Ascending aorta (tissue), 2 donors: ENCODE measurements at places on chromosomes 1 and 21.

GRCh38 chr1:156923670-156924477, 3.4 kb downstream of the LRRC71 start:
- DNase-seq, result no peak

GRCh38 chr1:109971559-109971958, 13.0 kb upstream of the AHCYL1 start:
- DNase-seq, result no peak

GRCh38 chr1:221511797-221512196, 230.1 kb downstream of the DUSP10 start:
- DNase-seq, result no peak

DNA sequence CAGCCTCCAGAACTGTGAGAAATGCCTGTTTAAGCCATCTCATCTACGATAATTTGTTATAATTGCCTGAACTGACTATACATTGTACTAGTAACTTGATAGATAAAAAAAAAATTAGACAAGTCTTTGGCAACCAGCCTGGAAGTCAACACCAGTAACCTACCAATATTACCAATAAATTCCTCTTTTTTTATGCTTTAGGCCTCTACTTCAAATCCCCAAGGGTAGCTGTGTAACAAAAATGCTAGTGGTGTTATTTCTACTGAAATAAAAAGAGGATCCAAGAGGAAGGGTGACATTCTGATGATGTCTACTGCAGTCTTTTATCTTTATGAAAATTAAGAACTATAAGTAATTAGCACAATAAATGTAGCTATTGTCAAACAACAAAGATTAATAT, 151.7 kb upstream of the SAMSN1 start:
- no peak for DNase-seq

DNA sequence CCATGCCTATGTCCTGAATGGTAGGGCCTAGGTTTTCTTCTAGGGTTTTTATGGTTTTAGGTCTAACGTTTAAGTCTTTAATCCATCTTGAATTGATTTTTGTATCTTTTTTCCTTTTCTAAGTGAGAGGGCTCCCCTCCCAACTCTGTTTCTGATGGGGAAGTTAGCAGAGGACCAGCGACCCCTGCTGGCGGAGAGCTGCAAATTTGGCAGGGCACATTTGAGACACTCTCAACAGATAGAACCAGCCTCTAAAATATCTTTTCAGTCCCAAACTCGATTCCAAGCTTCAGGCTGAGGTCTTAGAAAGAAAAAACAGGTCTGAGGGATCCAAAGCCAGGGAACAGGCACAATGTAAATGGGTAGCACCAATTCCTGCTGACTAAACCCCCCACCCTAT, 32.5 kb downstream of the LRRC3 start:
- DNase-seq, result no peak

DNA sequence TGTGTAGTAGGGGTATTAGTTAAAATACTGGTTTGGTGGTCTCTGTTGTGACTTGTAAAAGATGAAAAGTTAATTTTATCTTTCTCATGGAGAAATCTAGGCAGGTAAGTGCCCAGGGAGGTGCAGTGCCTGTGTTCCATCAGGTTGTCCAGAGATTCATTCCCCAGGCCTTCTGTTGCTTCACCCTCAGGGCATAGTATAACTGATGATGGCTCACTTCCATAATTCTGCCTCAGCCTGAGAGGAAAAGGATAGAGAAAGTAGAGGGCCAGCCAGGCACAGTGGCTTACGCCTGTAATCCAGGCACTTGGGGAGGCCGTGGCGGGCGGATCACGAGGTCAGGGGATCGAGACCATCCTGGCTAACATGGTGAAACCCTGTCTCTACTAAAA, 153.9 kb downstream of the FMN2 start:
- DNase-seq, result no peak

- DNase-seq, result no peak
Measured at GRCh38 chr1:113012149-113012548, 56.2 kb upstream of the SLC16A1 start.

DNA sequence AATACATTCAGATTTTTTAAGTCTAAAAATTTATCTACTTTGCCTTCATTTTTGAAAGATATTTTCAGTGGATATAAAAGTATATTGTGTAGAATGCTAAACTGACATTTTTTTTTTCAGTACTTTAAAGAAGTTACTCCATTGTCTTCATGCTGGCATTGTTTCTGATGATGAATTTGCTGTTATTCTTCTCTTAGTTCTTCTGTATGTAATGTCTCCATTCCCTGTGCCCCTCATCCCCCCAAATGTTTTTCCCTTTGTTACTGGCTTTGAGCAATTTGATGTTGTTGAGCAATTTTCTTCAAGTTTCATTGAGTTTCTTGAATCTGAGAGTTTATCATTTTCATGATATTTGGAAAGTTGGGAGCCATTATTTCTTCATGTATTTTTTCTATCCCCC, 20.8 kb upstream of the VANGL1 start:
- no peak for DNase-seq

- DNase-seq, result peak; percentile 71
Measured at GRCh38 chr1:67708606-67709005, 23.6 kb downstream of the GADD45A start.

DNA sequence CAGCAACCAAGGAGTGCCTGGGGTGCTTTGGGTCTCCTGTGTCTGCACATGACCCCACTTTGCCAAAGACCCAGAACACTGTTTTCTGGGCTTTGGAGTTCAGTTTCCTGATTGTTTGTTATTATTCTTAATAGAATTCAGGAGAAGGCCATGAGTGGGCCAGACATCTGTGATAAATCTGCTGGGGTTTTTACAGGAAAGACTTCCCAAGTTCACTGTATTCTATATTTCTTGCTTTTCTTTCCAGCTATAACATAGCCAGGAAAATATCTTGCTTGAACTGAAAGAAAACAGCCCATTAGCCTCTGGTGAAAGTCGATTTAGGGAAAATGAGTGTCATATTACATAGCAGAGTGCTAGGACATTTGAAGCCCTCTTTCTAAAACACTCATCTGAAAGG, 345.1 kb upstream of the USP24 start:
- no peak for DNase-seq

GRCh38 chr1:215605011-215605621, 38.0 kb downstream of the KCTD3 start:
- no peak for DNase-seq

GRCh38 chr1:191895462-191896058, 262.7 kb upstream of the RGS18 start:
- no peak for DNase-seq

- no peak for DNase-seq
Measured at GRCh38 chr1:246390855-246391254, 116.2 kb downstream of the SMYD3 start.

- DNase-seq, result no peak
Measured at GRCh38 chr1:169295846-169296245, 71.8 kb downstream of the NME7 start.

DNA sequence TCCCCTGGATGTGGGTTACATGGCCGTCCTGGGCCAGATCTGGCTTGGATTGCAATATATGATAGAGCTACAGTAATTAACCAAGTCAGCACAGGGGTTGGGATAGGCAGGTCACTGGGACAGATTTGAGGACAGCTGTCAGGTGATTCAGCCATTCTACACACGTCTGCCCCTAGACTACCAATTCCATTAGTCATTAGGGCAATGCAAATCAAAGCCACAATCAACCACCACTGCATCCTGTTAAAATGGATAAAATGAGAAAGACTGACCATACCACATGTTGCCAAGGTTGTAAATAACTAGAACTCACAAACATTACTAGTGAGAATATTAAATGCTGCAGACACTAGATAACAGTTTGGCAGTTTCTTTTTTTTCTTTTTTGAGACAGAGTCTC, 16.0 kb downstream of the C21orf58 start:
- DNase-seq, result no peak

DNA sequence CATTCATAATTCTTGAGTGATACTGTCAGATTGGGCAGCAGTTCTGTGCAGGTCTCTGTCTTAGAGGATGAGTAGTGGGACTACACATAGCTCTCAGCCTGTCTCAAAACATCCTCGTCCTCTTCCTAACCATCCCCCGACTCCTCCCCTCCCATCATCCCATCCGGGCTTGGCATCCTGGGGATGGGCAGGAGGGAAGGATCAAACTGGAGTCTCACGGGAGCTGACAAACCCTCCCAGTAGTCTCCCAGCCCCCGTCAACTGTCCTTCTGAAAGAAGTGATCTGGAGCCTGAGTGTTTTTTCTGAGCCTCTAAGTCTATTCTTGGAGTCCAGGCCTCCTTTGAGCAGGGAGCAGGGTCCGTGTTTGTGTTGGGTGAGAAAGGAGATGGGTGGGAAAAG, 102.0 kb downstream of the PAX7 start:
- no peak for DNase-seq

DNA sequence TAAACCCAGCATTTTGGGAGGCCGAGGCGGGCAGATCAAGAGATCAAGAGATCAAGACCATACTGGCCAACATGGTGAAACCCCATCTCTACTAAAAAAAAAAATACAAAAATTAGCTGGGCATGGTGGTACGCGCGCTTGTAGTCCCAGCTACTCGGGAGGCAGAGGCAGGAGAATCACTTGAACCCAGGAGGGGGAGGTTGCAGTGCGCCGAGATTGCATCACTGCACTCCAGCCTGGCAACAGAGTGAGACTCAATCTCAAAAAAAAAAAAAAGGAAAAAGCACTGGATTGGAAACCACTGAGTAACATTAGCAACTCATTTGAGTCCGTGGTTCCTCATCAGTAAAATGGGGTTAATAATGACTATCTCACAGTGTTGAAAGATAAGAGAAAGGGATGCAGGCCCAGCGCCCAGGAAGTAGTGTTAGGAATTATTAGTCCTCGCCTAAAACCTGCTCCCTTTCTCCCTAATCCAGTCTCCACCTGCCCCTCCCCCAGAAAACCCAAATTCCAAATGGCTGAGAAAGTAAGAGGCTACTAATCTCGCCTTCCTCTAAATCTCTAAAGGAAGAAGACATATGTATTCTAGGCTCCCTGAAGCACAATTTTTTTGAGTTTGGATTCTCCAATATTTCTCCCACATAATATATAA, 49.5 kb downstream of the RHBG start:
- no peak for DNase-seq

DNA sequence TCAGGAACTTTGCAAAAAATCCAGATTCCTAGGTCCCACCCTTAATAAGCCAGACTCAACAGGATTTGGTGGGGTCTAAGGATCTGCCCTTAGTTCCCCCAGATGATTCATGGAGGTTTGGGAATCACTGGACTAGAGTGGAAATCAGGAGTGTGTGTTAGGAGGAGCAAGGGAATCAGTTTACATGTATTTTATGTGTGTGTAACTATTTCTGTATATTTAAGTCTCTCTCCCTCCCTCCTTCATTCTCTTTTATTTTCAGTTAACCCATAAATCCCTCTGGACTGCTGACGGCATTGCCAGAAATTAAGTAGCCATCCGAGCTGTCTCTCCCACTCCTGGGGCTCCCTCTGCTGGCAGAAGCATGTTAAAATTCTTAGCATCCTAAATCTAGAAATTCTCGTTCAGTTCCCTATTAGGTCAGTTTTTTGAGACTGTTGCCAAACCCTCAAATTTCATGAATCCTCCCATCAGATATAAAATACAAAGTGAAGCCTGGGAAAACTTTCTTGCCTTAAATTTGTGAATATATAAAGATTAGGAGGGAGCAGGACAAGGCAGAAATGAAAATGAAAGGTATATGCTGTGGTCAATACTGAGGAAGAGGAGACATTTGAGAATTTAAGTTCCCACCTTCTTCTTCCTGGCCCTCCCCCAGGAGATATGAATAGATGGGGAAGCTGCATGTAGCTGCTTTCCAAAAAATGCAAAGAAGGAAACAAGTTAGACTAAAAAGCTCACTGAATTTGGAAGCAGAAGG, 11.7 kb upstream of the HSD11B1 start:
- peak; percentile 72 for DNase-seq

DNA sequence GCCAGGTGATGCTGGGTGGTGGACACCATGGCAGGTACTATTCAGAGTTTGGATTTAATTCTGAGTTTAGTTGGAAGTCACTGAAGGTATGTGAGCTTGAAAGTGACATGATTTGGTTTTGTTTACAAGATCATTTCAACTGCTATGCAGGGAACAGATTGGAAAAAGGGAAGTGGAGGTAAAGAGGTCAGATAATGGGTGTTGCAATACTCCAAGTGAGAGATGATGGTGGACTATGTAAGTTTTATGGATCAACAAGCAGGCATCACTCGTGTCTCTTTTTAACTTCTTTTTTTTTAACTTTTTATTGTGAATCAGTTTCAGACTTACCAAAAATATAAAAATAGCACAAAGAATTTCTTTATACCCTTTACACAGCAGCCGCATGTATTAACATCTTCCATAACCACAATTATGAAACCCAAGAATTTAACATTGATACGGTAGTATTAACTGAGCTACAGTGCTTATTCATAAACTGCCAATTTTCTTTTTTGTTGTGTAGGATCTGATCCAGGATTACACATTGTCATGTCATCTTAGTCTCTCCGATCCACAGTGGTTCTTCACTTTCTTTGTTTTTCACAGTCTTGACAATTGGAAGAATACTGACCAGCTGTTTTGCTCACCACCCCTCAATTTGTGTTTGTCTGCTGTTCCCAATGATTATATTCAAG, 24.9 kb upstream of the NHLH2 start:
- no peak for DNase-seq

DNA sequence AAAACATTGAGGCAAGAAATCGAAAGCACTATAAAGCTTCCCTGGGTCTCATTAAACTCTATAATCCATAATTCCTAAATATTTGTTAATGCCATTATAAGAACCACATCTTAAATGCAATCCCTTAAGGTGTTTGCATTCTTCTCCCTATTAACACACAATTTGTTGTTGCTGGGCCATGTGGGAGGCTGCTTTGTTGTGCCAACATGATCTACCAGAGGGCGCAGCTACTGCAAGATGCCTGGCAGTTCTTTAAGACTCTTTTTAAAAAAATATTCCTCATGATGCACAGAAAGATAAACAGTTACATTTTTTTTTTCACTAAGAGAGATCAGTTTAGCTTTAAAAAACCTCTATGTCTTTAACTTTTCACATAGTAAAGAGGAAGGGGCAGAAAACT, 39.0 kb upstream of the BCAS2 start:
- DNase-seq, result no peak

- DNase-seq, result no peak
Measured at GRCh38 chr1:30823627-30823968, 66.0 kb upstream of the LAPTM5 start.

DNA sequence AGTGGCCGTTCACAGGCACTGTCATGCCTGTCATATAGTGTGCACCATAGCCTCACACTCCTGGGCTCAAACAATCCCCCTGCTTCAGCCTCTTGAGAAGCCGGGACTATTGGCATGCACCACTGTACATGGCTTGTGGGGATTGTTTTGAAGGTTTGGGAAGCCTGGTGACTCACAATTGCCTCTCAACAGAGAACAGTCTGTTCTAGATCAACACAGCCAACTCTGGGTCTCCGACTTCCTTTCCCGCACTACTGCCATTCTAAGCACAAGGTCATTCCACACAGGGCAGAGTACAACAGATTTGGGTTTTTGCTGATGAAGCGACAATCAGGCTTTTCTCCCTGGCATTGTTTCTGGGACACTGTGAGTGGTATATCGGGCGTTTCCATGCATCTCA, 15.5 kb upstream of the AHCTF1 start:
- peak; percentile 67 for DNase-seq
